ENCODE measurements at places on chromosomes 16 and 17. TPM values are rescaled to one million over a fixed set of nuclear protein-coding genes. Genes with fewer than 3 reads are reported as not detected.

GRCh38 chr16:67666032-67666551 lies 458 bp downstream of the ENKD1 start:
- DNase-seq: no peak

DNA sequence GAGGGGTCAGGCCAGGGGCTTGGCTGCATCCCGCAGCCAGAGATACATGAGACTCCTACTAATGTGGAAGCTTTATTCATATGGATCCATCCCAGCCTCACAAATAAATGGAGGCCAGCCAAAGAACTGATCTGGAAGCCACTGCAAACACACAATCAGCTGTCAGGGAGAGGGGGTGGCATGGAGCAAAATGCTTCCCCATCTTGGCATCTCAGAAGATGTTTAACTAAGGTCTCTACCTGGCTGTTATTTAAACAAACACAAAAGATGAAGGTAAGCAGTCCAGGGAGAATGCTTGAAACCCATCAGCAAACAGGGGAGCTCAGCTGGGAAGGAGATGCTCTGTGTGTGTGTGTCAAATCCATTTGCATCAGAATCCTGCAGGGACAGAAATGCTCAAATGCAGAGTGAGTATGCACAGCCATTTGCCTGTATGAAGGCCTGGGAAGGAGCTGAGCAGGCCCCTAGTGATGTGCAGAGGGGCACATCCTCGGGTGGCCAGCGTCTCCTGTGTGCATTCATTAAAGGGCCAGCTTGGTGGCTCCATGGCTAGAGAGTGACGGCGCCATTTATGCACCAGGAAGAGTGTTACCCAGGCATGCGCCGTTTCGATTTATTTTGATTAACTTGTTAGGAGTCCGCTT lies 34.2 kb upstream of the IRX3 start:
- no peak for DNase-seq

DNA sequence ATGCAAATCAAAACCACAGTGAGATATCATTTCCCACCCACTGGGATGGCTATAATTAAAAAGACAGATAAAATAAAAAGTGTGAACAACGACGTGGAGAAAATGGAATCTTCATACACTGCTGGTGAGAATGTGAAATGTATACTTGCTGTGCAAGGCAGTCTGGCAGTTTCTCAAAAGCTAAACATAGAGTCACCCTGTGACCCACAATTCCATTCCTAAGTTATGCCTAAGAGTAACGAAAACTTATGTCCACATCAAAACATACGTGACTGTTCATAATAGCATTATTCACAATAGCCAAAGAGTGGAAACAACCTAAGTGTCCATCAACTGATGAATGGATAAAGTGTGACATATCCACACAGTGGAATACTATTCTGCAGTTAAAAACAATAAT lies 38.1 kb upstream of the VPS4A start:
- no peak for DNase-seq

- DNase-seq: no peak
Measured at GRCh38 chr17:10033959-10034358, 128.9 kb upstream of the RCVRN start.

DNA sequence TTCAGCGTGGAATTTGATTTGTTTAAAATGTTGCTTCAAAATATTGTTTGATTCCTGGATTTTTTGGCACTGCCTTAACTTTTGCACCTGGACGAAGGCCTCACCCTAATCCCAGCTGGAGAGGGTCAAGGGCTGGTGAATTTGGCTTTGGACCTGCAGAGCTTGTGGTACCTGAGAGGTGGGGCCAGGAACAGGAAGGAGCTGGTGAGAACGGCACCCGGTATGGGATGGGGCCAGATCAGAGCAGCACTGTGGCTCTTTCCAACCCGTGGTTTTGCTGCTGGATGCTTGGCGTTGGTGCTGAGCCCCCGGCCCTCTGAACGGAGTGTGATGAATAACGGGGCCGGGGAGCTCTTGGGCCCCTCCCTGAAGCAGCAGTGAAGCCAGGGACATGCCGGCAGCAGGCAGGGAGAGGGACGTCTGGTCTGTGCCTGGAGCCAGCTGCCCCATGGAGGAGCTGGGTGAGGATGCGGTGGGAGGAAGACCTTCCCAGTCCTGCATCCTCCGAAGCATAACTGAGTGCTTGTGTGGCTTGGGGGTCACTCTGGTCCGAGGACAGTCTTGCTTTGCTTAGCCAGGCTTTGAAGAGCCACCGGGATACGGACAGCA lies 275.4 kb downstream of the SEC14L1 start:
- DNase-seq: no peak

DNA sequence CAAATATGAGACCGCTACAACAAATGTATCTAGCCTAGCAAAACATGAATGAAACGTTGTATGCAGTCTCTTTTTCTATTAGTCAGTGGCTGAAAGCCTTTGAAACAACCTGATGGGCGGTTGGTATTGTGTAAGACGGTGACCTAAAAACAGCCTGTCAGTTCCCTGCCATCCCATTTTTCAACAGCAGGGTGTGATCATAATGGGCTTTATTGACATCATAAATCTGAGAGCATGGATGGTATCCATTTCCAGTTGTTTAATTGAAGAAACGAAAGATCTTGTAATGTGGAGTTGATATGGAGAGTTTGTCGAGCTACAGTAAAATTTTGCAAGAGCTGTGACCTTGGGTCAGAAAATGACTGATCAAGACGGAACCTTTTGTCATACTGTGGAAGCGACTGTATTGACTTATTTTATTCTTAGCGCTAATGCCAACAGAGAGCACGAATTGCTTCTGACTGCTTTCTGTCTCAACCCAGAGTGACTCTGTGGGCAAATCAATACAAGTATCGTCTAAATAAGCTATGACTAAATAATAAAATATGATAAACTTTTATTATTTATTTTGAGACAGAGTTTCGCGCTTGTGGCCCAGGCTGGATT lies 12.3 kb upstream of the MEIOB start:
- DNase-seq: no peak

- DNase-seq: no peak
Measured at GRCh38 chr16:50751528-50751927, 9.6 kb downstream of the CYLD start.

DNA sequence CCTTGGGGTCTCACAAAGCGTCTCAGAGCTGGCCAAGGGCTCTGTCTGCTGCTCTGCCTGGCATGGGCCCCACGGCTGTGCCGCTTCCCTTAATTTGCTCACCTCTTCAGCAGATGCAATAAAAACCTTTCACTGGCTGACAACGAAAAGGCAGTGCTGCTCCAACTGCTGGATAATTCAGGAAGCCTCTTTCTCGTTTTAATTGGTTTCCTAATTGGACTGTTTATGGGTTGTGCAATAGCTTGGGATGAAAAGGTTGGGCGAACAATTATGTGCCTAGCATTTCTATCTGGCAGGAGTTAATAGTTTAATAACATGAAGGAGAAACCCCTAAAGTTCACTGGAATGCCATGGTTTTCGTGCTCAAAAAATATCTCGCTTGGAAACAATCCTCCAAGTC lies 234.1 kb upstream of the IRX5 start:
- DNase-seq: no peak

DGKE gene
- 30.0 TPM for total RNA-seq

- no peak for DNase-seq
Measured at GRCh38 chr17:40524243-40524965, 23.0 kb upstream of the TNS4 start.

ABCC6 gene
- not detected for total RNA-seq

DNA sequence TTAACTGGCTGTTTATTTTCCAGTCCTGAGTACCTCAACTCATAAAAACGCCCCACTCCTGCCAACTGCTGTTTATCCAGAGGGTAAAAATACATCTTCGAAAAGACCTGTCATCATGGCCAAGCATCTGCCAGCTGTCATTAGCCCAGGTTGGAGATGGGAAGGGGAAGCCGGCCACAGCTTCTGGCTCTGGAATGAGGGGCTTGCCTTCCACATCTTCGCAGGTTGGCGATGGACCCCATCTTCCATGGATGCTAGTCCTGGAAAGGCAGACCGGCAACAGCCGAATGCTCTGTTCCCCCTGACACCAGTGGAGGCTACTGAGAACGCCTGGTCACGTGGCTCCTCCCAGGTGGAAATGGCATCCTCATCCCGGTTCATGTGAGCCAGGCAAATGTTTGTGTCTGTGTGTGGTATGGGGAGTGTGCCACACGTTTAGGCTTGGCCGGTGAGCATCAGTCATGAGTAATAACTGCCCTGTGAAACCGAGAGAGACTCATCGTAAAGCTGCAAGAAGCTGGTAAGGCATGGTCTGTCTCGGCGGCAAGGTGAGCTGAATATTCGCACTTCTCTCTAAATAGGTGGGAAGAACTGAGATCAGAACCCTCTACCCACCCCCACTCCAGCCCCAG lies 420 bp upstream of the KRTAP17-1 start:
- no peak for DNase-seq
